Immature natural killer cell (primary cell): ENCODE measurements at places on chromosomes 6 and 20.
A peak's percentile ranks its signal among the peaks of the same experiment; 100 is the strongest.

DNA sequence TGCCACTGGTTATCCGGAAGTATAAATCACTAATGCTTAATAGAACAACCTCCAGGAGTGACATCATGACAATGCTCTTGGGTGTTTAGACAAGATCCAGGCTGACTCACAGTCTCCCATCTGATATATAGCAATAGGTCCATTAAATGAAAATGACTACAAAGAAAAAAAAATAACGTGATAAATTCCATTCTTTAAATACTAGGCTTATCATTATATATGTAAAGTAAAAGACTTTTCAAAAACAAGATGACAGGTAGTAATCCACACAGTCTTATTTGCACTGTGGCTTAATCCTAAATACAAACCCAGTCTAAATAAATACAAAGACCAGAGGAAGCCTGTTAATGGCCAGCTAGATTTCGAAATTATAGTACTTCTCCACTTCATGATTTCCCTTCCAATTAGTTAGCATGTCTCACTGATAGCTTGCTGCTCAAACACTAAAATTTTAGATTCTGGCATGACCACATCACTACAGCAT is 149.1 kb upstream of the BEND3 start:
- no peak for DNase-seq

- DNase-seq: no peak
Observed at GRCh38 chr20:9177278-9177677, 108.4 kb downstream of the PLCB4 start.

GRCh38 chr20:50746138-50746940 is 15.0 kb downstream of the PARD6B start:
- DNase-seq: no peak

DNA sequence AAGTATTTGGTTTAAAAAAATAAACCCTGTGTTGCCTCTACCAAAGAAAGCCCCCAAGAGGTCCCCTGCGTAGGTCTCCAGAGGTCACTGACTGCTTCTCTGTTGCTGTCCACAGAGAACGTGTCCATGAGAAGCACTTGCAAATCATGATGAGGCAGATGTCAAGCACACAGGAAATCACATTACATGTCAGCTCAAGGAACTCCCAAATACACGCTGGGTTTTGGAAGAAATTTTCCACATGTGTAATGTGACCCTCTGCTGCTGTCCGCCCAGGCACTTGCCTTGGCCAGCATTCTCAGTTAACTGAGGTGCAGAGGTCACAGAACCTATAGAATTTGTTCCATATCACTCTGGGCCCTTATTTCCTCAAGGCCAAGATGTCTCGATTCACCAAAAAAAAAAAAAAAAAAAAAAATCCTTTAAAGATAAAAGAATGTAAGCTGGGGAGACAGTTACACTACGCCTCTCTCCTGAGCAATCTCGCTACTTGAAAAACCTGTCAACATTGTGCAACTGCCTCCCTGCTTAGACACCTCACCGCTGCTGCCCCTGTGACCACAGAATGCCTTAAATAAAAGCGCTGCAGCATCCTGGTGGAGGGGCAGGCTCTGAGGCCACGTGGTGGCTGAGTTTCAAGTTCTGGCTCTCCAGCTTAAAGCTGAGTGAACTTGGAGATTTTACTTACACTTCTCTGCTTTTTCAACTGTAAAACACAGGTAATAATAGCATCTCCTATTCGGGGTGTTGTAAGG is 42.3 kb downstream of the SLC22A23 start:
- DNase-seq: no peak

DNA sequence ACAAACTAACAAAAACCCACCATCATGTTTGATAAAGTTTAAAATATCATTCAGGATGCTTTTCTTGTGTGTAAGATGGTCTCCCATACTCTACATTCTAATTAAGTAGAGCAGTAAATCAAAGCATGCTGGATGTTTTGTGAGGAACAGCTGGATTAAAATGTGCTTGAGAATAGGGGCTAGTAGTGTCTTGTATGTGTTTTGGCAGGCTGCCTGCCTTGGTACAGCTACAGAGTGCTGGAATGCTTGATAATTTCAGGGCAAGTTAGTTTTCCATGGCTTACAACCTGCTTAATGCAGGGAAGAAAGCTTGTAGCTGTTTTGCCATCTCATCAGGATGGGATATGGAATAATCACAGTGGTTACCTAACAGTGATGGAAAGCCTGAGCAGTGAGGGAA is 636.6 kb upstream of the MMS22L start:
- DNase-seq: no peak

- no peak for DNase-seq
Observed at GRCh38 chr6:148619891-148620290, 126.9 kb upstream of the UST start.

DNA sequence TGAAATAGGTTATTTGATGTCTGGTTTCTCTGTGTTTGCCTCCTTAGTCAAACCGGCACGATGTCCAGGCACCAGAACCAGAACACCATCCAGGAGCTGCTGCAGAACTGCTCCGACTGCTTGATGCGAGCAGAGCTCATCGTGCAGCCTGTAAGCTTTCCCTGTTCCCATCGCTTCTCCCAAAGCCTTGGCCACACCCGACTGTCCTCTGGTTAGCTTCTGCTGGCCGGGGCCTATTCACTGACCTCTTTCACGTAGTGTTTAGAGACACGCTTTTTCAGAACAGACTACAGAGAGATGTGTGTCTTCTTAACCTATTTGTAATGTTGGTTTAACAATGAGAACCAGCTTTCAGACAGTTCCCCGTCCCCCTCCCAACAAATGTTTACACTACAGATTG is 14.2 kb downstream of the DSP start:
- DNase-seq: no peak

- peak; percentile 26 for DNase-seq
Observed at GRCh38 chr20:1108437-1108920, 9.9 kb upstream of the PSMF1 start.

DNA sequence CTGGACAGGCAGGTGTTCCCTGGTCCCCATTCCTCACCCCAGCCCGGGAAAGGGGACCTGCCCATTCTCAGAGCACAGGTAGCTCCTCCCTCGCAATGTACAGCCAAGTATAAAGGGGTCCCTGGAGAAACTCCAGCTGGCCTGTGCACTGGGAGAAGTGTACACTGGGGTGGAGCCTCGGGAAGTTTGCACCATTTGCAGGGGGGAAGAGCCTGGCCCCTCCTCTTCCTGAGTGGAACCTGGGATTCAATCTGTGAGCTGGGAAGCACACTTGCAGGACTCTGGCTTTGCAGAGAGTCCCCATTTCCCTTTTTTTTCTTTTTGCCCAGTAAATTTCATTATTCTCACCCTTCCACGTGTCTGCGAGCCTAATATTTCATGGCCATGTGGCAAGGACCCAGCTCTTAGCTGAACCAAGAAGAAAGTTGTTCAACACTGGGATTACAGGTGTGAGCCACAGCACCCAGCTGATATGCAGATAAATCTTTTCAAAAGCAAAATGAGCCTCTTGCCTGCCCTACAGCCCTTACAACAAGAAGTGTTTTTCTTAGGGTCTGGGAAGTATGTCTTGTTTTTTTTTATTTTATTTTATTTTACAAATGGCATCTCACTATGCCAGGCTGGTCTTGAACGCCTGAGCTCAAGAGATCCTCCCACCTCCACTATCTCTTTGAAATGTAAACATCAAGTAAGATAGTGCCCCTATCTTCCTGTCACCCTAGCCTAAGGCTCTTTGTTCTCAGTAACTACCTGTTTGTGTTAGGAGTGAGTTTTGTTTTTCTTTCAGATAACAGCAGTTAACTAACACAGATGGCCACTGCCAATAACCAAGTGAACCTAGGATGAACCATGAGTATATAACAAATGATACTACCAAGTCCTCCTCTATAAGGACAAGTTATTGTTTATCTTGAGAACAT is 9.3 kb upstream of the RNGTT start:
- DNase-seq: no peak

- no peak for DNase-seq
Observed at GRCh38 chr6:34970957-34971356, 81.9 kb downstream of the ANKS1A start.

- no peak for DNase-seq
Observed at GRCh38 chr6:156925718-156926607, 148.8 kb downstream of the ARID1B start.

DNA sequence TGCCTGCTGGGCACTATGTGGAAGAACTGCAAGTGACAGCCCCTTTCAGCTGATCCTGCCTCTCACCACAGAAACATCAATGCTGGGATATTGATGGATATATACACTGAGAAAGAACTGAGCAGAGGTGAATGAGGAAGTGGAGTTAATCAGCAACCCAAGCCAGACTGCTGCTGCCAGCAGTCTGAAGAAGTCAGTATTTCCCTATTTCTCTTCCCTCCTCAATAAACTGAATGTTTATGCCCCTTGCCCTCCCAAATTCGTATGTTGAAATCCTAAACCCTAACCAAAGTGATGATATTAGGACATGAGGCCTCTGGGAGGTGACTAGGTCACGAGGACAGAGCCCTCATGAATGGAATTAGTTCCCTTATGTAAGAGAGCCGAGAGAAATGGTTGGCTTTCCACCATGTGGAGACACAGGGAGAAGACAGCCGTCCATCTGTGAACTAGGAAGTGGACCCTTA is 76.3 kb downstream of the CDK19 start:
- no peak for DNase-seq

DNA sequence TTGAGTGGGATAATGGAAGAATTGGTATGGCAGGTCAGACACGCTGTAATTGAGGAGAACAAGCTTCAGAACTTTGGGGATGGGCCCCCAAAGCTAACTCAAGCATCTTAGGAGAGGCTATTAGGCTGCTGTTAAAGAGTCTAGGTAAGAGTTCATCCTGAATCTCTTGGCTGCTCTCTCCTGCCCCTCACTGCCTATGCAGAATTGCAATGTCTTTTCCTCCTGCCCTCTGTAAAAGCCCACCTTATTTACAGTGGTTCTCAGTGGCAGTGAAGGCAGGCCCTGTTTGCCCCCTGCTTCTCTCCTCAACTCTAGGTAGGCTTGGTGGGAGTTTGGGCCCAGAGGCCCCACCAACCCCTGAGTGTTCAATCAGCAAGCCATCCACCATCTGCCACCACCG is 55.0 kb downstream of the LYRM2 start:
- no peak for DNase-seq

GRCh38 chr6:127566119-127566518 is 10.9 kb upstream of the C6orf58 start:
- DNase-seq: no peak

DNA sequence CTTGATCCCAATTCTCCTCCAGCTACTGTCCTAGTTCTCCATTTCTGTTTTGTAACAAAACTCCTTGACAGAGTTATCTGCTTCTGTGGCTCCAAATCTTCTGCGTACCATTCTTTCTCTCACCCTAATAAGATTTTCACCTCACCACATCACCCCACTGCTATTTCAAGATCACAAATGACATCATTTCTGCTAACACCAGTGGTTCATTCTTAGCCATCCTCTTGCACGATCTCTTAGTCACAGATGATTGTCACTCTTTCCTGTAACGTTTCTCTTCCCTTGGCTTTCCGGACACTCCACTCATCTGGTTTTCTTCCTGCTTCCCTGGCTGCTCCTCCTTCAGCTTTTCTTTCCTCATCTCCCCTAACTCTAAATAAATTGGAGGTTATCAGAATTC is 56.8 kb upstream of the FABP7 start:
- DNase-seq: no peak

- DNase-seq: no peak
Observed at GRCh38 chr20:59945731-59946130, 5.5 kb downstream of the FAM217B start.

DNA sequence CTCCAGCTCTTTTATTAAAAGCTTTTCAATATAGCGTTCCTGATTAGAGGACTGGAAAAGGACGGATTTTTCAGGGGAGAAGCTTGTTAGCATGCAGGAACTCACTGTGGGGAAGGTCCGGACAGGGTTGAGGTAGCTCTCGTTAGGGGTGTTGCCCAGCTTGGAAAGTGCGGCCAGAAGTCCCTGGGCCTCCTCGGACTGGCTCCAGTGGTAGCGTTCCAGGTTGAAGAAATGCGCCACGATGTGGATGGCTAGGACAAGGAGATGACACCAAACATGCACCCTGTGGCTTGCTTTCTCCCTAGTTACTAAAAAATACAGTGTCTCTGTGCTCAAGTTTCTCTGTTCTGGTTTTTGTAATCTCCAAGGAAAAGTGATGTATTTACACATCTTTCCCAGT is 12.5 kb downstream of the NOX3 start:
- DNase-seq: no peak

DNA sequence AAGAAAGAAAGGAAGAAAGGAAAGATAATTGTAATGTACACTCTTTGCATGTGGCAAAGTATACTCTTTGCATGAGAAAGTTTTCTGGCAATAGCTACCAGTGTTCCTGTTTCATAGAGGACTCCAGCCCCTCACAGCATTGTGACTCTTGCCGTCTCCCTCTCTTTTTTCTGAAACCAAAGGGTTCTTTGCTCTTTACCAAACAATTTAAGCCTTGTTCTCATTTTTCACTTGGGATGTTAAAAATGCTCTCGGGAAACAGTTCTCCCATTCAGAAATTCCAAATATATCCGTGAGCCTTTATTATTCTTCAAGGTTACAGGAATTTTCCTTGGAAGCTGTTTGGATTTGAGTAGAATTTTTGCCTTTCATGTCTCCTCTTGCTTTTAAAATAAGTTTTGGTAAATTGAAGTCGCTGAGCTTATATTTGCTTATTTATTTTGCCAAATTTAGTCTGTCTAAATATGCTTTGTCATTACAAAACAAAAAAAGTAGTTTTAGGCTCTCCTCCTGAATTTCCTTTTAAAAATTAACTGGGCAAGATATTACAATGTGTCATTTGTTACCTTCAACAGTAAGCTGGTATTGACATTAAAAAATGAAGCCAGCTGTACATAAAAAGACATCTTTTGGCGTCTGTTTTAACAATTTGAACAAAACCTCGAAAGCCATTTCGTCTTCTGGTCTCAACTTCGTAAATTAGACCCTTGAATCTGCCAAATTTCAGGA is 103.8 kb upstream of the ARMC2 start:
- DNase-seq: no peak

- no peak for DNase-seq
Observed at GRCh38 chr6:158069800-158070195, 88.1 kb downstream of the SYNJ2 start.

DNA sequence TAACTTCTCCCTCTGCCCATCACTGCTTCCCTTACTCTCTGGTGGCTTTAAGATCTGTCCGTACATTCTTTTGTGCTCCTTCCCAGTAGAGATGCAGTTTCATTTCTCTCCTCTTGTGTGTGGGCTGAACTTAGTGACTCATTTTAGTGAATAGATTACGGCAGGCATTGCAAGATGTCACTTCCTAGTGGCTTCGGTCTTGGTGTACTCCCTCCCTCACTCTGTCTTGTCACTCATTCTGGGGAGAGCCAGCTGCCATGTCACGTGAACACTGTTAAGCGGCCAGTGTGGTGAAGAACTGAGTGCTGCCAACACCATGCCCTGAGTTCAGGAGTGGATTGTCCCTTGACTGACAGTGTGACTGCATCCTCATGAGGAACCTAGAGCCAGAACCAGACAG is 115.9 kb downstream of the OTOR start:
- no peak for DNase-seq

- no peak for DNase-seq
Observed at GRCh38 chr6:131029626-131030297, 33.3 kb downstream of the EPB41L2 start.

GRCh38 chr6:4017834-4018170 is 61.1 kb downstream of the FAM217A start:
- no peak for DNase-seq
